RPMI7951 (cell line): ENCODE measurements at places on chromosomes 7 and 10. TPM values are rescaled to one million over a fixed set of nuclear protein-coding genes. Genes with fewer than 3 reads are reported as not detected.

Gene ZNF32
- 21.0 and 23.8 TPM in 2 replicates for total RNA-seq

GRCh38 chr10:83724471-83725241 lies 414.7 kb upstream of the GHITM start:
- no peak for DNase-seq

DNA sequence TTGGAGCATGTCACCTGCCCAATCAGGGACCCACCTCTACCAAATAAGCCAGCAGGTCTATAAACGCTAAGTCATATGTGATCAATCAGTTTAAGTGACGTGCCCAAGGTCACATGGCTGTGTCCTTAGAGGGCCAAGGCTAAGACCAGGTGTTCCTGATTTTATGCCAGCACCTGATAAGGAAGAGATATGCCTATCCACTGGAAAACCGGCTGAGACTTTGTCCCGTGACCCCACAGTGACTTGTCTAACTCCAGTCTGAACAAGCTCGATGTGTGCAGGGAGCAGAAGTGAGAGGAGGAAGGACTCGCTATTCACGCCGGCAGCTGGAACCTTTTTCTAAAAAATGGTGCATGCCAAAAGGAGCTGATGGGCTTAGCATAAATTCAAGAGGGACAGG lies 57.0 kb downstream of the PRKAG2 start:
- no peak for DNase-seq

Gene FAM53B
- 6.7 and 7.3 TPM in 2 replicates for total RNA-seq

Gene UPK3BL1
- total RNA-seq, result 6.4 and 7.9 TPM in 2 replicates
